ENCODE measurements at places on chromosomes 16 and 17.

- DNase-seq: no peak
Observed at GRCh38 chr16:23125277-23125676, 24.0 kb downstream of the USP31 start.

DNA sequence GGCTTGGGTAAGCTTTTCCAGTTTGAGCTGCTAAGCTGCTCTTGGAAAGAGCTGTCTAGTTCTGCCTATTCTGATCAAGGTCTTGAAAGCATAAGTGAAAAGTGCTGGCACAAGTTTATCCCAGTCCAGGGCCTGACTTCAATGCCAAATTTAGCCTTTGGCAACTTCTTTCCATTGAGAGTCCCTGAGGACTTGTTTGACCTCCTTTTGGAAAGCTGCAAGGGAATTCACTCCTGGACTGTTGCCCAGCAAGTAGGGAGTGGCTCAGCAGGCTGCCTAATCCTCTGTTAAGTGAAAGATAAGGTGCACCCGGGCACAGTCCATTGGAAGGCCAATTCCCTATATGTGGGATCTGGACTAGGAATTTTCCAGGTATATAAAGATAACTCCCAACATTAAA is 16.0 kb upstream of the TANC2 start:
- no peak for DNase-seq

- no peak for DNase-seq
Observed at GRCh38 chr16:66247516-66248481, 118.7 kb upstream of the CDH5 start.

- DNase-seq: no peak
Observed at GRCh38 chr16:6157806-6158205, 1060.2 kb upstream of the EEF2KMT start.

DNA sequence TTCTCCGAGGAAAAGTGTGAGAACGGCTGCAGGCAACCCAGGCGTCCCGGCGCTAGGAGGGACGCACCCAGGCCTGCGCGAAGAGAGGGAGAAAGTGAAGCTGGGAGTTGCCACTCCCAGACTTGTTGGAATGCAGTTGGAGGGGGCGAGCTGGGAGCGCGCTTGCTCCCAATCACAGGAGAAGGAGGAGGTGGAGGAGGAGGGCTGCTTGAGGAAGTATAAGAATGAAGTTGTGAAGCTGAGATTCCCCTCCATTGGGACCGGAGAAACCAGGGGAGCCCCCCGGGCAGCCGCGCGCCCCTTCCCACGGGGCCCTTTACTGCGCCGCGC is at the start of gene ERBB2:
ERBB2 (plus strand) TSS at position 247 of the 330 bp plus-strand sequence. CDS start 175 bp downstream, outside the sequence.
- DNase-seq: no peak

GRCh38 chr17:39754958-39755553 is 17.3 kb downstream of the GRB7 start:
- no peak for DNase-seq

- DNase-seq: no peak
Observed at GRCh38 chr17:80631142-80632045, 86.8 kb downstream of the RPTOR start.

DNA sequence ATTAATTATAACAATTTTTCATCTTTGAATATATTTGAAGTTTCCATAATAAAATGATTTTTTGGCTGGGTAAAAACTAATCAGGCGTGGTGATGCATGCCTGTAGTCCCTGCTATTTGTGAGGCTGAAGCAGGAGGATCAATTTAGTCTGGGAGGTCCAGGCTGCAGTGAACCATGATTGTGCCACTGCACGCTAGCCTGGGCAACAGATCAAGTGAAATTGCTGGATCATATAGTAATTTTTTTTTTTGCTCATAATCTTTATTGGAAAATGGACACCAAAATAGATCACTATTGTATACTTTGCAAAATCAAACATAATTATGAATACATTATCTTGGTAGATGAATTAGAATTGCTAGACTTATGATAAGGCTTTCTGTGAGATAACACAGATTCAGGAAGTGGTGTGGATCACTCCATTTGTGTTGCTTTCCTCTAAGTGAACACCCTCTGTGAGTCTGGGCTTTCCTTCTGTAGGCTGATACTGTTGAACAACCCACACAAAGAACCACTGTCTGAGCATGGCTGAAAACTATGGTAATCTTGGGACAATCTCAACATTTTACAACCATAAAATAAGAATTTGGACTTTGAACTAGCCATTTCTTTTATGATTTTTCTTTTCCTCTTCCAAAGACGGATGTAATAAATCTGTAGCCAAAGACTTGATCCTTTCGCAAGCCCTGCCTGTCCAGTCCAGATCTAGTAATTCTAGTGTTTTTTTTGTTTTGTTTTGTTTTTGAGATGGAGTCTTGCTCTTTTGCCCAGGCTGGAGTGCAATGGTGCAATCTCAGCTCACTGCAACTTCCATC is 5.6 kb upstream of the ST3GAL2 start:
- no peak for DNase-seq

DNA sequence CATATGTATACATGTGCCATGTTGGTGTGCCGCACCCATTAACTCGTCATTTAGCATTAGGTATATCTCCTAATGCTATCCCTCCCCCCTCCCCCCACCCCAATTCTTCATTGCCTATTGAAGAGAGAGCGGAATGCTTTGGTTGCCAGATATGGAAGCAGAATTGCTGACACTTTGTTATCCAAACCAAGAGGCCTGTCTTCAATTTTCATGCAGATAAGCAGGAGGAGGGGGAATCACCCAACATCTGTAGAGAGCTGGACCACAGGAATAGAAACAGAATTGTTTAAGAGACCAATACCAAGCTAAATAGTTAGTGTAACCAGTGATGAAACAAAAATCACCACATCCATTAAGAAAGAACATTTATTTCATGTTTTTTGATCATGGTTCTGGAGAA is 7.1 kb downstream of the ASPA start:
- DNase-seq: no peak

DNA sequence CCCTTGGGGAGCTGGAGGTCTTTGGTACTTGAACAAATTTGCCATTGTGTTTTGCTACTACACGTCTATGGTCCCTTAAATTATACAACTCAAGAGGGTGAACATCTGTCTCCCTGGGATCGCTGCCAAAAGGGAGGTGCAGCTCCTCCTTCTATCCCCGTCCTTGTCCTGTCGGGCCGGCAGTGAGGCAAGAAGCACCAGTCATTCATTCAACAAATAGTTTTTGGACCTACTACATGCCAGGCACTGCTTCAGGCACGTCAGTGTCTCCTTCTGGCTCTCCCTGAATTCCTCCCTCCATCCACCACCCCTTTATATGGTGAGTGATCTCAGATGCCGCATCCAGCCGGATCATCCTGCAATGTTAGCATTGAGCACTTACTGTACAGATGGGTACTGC is 2.2 kb upstream of the RPL38 start:
- no peak for DNase-seq

Data from vagina (tissue), 2 donors.